ENCODE measurements at places on chromosomes 4 and X. TPM values are rescaled to one million over a fixed set of nuclear protein-coding genes. Genes with fewer than 3 reads are reported as not detected.
A peak's percentile ranks its signal among the peaks of the same experiment; 100 is the strongest.

- no peak for DNase-seq
These were observed 48.6 kb downstream of the MAGEA9 start for GRCh38 chrX:149830192-149830873.

GRCh38 chr4:176964116-176964691 lies 171.5 kb upstream of the VEGFC start:
- DNase-seq: no peak

- no peak for DNase-seq
These were observed 198.3 kb downstream of the PCDH10 start for GRCh38 chr4:133347409-133347808.

DNA sequence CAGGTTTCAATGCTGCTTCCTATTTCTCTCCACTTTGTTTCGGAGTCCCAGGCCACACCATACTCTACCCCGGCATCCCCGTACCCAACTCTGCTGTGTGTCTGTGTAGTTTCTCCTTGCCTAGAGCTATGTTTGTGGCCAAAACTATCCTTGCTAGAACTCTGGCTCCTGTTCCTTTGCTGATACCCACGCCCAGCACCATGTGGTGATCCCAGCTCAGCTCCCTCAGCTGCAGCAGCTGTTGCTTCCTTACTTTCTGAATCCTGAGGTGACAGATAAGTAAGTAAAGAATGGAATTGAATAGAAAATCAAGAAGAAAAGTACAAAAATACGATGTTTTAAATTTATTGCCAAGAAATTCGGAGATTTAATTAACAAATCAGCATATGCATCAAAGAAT lies 55.8 kb downstream of the CASP3 start:
- DNase-seq: no peak

DNA sequence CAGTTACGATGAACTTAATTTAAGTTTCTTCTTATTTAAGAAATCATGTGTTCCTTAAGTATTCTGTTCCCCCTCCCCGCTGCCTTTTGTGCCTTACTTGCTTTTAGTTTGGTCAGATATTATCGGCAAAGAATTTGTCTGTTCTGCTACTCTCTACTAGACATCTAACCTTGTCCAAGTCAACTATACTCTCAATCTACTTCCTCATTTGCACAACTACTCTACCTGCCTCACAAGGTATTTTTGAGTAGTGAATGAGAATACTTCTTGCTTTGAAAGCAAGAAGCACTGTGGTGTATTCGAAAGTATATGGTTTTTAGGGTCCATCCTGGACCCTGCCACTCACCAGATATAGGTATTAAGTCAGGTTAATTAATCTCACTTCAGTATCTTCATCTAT lies 8.0 kb upstream of the KLHL5 start:
- DNase-seq: no peak

GRCh38 chr4:169815606-169816005 lies 57.9 kb upstream of the HPF1 start:
- DNase-seq: no peak

The CNGA1 gene
- 2.3 TPM for total RNA-seq

The GLRB gene
- total RNA-seq: 5.0 TPM

The MAGEA1 gene
- not detected for total RNA-seq

DNA sequence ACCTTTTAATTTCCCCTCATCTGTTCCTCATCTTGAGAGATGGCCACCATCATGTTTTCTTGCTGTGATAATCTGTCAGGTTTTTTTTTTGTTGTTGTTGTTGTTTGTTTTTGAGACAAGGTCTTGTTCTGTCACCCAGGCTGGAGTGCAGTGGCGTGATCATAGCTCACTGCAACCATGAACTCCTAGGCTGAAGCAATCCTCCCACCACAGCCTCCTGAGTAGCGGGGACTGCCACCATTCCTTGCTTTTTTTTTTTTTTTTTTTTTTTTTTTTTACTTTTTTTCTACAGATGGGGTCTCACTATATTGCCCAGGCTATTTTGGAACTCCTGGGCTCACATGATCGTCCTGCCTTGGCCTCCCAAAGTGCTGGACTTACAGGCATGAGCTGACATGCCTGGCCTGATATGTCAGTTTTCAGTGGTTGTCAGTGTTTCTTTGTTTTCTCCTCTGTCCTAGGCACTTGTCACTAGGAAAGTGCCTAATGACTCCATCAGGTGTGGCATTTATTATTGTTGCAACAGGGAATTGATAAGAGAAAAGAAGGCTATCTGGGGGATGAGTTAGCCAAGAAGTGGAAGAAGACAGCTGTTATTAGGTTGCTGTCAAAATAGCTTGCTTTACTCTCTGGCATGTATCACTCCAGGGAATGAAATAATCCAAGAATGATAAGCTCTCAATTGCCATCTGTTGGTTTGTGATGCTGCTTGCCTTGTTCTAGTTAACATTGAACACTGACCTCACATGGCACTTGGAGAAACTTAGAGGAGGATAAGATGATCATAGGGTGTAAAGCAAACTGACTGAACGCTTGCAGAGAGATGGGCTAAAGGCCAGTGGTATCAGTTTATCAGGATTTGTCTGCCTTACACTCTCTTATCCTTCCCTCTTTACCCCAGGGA lies 41.7 kb downstream of the TMEM164 start:
- no peak for DNase-seq

GRCh38 chrX:14641681-14642655 lies 112.6 kb downstream of the GLRA2 start:
- no peak for DNase-seq

- peak; percentile 45 for DNase-seq
These were observed 3.3 kb downstream of the PGRMC2 start for GRCh38 chr4:128284317-128284716.

DNA sequence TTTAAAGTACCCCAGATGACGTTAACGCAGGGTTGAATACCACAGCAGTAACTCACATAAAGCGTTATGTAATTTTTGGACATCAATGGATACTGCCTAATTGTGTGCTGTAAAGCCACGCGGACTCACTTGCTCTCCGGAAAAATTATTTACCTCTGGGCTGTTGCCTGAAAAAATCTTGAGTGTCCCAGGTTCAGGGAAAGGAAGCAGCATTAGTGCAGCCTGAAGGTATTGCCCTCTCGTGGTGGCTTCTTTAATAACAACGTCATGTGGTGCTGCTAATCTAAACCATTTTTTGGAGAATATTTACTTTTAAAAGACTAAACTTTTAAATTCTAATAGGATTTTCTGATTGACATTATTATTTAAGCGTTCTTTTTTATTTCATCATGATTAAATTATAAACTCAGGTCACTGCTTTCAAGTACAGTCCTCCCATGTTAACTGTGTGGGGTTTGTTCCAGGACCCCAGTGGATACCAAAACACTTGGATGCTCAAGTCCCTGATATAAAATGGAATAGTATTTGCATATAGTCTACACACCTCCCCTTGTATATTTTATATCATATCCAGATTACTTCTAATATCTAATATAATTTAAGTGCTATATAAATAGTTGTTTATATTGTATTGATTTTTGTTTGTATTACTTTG lies 384.8 kb downstream of the FAM133A start:
- no peak for DNase-seq
